ENCODE measurements at places on chromosomes 5 and 9. TPM values are rescaled to one million over a fixed set of nuclear protein-coding genes. Genes with fewer than 3 reads are reported as not detected.

Gene ZNF883
- 2.1 TPM for total RNA-seq

Gene INSL4
- not detected for total RNA-seq

Gene MYORG
- 9.6 TPM for total RNA-seq

Gene CDKN2B
- total RNA-seq, result 4.5 TPM

Gene ROR2
- total RNA-seq, result 5.8 TPM

Gene GFM2
- 18.6 TPM for total RNA-seq

Gene CNTFR
- 9.9 TPM for total RNA-seq

Gene PCDHA13
- 0.15 TPM for total RNA-seq

DNA sequence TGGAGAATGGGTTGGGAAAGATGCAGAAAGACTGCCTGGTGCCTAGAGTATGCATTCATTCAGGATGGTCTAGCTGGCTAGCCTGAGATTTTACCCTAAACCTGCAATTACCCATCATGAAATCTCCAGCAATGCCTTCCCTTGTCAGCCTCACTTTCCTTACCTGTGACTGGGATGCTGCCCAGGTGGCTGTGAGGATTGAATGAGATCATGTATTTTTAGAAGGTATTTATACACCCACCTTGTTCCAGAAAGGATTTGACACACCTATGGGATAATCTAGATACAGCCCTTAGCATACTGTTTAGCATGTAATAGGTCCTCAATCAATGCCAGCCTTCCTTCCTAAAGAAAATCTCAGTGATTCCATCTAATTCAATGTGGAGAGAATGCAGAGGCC lies 561.4 kb downstream of the CDK5RAP2 start:
- no peak for DNase-seq

DNA sequence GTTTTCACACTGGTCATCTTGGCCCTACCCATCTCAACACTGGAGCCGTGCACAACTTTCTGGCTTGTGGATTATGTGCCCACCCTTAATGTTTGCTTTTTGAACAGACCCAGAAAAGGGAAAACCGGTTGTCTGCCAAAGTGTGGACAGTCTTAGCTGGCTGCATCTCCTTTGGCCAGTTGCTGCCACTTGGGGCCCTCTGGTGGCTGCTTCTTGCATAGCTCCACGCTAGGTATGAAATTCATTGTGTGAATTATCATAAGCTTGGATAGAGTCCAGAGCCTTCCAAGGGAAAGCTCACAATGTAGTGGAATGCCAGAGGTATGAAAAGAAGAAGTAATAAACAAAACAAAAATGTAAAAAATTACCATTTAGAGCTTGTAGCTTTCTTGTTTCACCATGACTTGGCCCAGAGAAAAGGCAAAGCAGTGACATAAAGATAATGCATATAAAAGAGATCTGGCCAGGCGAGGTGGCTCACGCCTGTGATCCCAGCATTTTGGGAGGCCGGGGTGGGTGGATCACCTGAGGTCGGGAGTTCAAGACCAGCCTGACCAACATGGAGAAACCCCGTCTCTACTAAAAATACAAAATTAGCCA lies 12.5 kb upstream of the SLC36A3 start:
- DNase-seq, result peak; percentile 89

DNA sequence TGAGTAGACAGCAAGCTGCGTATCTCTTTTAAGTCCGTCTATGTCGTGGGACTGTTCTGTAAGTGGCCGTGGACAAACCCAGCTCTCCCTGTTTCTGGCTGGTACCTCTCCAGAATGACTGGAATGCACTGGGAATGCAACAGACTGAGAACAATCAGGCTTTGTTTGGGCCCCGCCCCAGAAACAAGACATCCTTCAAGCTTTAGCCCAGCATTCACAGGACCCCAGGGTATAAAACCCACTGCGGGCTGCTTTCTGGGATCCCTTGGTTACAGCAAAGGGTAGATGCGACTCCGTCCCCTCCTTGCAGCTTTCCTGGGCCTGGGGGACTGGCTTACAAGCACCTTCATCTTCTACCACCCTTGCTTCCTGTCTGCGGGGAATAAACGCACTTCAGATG lies 45.6 kb upstream of the SPTLC1 start:
- no peak for DNase-seq

- DNase-seq, result no peak
These were observed 61.4 kb upstream of the ANKH start for GRCh38 chr5:14932902-14933469.

- DNase-seq, result no peak
These were observed 41.8 kb upstream of the ROR2 start for GRCh38 chr9:91991721-91992341.

DNA sequence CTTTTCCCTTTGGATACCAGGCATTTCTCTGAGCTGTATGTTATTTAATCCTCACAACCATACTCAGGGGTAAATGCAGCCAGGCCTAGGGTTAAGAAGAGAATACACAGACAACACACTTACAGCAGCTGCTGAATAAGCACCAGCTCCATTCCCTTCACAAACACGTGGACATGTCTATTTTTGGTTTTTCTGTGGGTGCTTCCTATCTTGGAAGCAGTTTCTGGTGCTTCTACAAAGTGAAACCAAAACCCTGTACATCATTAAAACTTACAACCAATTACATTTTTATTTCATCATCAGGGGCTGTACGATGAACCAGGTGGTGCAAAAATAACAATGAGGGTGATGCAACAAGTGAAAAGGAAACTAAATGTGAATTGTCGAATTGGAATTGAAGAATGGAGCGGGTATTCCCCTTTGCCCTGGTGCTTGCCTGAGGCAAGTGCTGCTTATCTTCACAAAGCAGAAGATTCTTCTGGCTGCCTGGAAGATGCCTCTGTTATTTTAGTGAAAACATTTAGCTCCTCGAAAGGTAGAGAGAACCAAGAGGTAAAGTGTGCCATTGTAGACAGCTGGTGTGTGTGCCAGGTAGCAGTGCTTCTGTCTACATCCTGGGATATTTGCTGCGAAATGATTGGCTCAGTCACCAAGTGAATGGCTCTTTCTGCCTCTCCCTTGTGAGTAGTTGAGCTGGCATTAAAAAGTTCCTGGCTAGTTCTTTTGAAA lies 18.6 kb upstream of the IFNB1 start:
- DNase-seq, result no peak

- DNase-seq, result no peak
These were observed 191.4 kb downstream of the TMEM167A start for GRCh38 chr5:82885627-82886389.

DNA sequence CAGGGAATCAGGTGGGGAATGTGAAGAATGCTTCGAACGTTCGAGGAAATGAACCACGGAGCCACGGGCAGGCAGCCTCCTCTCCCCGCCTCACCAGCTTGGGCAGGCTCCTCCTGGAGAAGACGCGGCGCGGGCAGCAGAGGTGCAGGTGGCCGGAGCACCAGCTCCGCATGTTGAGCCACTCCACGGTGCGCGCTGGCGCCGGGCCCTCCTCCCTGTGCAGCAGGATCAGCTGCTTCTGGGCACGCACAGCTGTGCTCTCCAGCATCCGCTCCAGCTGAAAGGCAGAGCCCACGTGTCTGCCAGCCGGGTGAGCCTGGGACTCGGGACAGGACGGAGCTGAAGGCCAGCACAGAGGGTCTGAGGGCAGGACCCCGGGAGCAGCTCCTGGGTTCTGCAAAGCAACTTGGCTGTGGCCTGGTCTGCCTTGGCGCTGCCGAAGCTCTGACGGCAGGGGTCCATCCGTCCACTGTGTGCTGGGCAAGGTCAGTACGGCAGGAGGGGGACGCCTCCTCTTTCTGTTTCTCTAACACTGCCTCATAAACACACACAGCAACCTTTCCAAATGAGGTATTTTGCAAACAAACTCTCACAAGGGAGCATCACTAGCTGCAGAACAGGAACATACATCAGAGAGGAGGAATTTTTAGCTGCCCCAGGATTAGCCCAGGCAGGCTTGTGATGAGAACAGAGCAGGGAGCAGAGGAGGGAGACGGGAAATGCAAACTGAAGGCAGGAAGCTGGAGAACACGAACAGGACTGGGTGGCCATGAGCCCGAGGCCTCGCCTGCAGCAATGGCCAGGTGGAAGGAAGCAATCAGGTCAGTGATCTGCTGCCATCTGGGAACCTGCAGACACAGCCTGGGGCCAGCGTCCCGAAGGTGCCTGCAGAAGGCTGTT lies 20.1 kb upstream of the NSMF start:
- DNase-seq, result no peak

DNA sequence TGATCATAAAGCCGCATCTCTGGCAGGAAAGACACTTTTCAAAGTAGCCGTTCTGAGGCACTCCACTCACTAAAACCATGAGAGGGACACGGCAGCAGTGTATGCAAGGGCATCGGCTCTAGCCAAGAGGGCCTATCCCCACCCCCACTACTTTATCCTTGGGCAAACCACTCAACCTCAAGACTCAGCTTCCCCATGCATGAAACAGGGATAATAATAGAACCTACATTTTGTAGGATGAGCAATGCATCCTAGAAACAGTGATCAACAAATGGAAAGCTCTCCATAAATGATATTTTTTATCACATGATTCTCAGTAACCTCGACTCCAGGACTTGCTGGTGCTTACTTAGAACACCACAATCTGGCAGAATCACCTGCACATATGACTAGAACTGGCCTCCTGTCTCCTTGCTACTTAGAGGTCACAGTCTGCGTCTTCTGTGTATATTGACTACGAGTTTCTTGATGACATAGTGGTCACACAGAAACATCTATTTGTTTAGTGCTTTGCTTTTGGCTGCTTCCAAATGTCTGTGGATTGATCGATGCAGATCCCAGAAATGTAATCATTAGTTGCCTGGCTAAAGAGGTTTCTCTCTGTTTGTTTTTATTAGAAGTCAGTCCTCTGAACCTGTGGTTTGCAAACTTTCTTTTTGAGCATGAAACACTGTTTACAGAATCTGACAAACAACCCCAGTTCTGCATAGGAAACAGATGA lies 102.1 kb downstream of the LHFPL2 start:
- no peak for DNase-seq

DNA sequence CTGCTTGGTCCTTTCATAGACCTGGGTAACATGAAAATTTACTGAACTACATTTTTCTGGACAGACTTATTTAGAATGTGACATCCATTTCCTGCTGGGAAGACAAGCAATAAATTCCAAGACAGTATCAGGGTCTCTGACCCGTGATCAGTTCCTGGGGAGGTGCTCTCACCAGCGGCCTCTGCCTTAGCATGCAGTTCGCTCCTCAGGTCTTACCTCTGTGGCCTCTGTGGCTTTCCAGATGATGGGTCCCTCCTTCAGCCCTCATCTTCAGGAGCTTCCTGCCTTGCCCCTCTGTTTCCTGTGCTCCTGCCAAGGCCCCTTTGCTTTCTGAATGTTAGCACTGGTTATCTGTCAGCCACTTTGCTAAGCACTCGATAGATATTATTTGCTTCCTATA lies 66.4 kb downstream of the CMYA5 start:
- no peak for DNase-seq

DNA sequence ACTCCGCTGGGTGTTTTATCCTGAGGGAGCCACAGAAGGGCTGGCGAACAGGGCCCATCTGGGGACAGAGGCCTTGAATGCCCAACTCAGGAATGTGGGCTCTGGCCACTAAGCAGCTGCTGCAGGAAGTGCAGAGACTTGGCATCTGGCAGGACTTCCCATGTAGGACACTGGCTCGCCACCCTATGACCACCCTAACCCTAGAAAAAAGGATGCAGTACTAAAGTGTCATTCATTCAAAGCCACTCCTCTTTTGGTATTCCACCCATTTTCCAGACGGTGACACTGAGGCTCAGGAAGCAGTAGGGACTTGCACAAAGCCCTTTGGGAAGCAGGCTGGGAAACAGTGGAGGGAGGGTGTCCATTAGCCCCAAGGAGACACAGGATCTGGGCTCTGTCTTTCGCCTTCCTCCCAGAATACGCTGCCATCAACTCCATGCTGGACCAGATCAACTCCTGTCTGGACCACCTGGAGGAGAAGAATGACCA lies 3.0 kb downstream of the BBLN start:
- DNase-seq, result no peak

GRCh38 chr9:87095951-87096350 lies 148.6 kb upstream of the GAS1 start:
- no peak for DNase-seq

- DNase-seq, result peak; percentile 29
These were observed 46.3 kb downstream of the BICD2 start for GRCh38 chr9:92718086-92719001.

GRCh38 chr9:70924895-70925547 lies 196.4 kb downstream of the TRPM3 start:
- no peak for DNase-seq

- DNase-seq, result no peak
These were observed 16.0 kb upstream of the DAB2IP start for GRCh38 chr9:121635300-121635876.

DNA sequence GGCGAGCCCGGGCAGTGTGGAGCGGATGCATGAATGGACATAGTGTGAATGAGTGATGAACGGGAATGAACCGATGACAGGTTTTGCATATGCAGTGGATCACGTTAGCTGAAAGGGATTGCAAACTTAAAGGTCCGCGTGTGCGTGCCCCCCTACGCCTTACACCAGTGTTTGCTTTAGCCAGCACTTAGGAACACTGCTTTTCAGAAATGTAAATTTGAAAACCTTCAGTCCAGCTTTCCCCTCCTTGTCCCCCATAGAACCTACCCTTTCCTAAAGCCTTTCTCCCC lies 692 bp downstream of the PSAT1 start:
- no peak for DNase-seq

GRCh38 chr5:158724521-158725188 lies 375.1 kb downstream of the EBF1 start:
- no peak for DNase-seq

GRCh38 chr9:30774326-30774725 lies 1610.1 kb upstream of the ACO1 start:
- DNase-seq, result no peak

DNA sequence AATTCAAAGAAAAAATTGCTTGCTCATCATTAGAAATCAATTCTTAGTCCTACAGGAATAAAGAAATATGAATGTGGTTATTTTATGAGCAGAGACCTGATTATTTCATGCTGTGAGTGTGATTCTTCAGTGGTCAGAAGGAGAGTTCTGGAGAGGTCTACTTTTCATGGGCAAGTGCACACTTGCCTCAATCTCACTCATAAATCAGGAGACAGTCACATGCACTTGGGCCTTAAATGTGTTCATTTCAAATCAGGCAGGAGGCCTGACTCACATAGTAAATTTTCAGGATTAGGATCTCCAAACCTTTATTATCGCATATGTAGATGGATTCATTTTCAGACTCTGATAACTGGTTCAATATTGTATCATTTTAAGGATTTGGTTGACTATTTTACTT lies 323.2 kb upstream of the CCNH start:
- DNase-seq, result no peak

GRCh38 chr5:20559845-20560244 lies 571.8 kb upstream of the CDH18 start:
- DNase-seq, result no peak

- DNase-seq, result no peak
These were observed 25.5 kb downstream of the TNPO1 start for GRCh38 chr5:72841756-72842535.

DNA sequence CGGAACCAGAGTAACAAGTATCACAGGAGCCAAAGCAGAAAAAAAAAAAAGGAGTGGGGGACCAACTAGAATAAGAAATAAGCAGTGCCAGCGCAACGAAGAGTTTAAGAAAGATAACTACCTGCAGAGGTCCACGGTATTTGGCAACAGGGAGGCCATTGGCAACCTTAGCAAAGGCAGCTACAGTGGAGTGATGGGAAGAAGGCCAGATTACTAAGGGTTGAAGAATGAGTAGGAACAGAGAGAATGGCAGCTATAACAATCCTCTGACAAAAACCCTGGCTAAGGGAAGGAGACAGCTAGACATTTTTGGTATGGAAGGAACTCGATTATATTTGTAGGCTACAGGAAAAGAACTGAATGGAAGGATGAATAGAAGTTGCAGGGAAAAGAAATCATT lies 93.4 kb upstream of the DMAC1 start:
- DNase-seq, result no peak

All from aorta (tissue), 5 donors.